ENCODE measurements at places on chromosomes 16 and 17.

DNA sequence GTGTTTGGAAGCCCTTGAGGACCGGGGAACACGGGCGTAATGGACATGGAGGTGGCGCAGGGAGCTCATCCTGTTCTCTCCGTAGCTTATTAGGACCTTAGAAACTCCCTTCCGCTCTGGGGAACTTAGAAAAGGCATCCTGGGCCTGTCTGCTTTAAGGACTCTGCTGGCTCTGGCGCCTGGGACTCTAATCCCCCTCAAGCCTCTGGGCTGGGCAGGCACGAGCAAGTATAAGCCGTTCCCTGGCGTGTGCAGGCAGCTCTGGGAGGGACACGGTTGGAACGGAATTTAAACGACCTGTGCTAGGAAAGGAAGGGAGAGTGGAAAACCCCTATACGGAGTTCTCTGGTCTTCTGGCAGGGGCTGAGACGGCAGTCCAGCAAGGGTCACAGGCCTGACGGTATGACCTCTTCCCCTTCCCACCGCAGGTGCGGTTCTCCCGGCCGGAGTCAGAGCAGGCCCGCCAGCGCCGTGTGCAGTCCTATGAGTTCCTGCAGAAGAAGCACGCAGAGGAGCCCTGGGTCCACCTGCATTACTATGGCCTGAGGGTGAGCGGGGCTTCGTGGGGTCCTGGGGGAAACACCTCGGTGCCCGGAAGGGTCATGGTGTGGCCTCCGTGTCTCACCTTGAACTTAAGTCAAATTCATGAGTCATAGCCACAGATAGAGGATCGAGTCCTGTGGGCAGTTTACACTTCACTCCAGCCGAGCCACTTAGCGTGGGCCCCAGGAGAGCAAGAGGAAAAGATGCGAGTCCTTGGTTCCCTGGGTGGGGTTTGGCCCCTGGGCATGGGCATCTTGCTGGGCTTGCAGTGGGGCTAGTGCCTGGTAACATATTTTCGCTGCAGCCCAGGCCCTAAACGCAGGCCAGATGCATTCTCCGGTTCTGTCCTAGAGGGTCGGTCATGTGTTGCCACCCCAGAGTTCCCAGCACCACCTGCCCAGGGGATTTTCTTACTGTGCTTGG lies 17.7 kb downstream of the POLR3E start:
- no peaks in the 10 kb centered on the region for H3K27me3 ChIP-seq
- H3K4me1 ChIP-seq: no peaks in the 10 kb centered on the region
- H3K27ac ChIP-seq: no peak overlapping the region
- no peak for DNase-seq
- H3K4me3 ChIP-seq: no peak overlapping the region

GRCh38 chr17:8153525-8153956 lies 1.3 kb upstream of the PER1 start:
- H3K36me3 ChIP-seq: peaks cover 20% of the 10 kb centered on the region
- H3K4me1 ChIP-seq: peaks cover 43% of the 10 kb centered on the region
- peak overlapping the region; percentile 51 for H3K4me3 ChIP-seq
- H3K27me3 ChIP-seq: no peaks in the 10 kb centered on the region
- peak; percentile 89 for DNase-seq

DNA sequence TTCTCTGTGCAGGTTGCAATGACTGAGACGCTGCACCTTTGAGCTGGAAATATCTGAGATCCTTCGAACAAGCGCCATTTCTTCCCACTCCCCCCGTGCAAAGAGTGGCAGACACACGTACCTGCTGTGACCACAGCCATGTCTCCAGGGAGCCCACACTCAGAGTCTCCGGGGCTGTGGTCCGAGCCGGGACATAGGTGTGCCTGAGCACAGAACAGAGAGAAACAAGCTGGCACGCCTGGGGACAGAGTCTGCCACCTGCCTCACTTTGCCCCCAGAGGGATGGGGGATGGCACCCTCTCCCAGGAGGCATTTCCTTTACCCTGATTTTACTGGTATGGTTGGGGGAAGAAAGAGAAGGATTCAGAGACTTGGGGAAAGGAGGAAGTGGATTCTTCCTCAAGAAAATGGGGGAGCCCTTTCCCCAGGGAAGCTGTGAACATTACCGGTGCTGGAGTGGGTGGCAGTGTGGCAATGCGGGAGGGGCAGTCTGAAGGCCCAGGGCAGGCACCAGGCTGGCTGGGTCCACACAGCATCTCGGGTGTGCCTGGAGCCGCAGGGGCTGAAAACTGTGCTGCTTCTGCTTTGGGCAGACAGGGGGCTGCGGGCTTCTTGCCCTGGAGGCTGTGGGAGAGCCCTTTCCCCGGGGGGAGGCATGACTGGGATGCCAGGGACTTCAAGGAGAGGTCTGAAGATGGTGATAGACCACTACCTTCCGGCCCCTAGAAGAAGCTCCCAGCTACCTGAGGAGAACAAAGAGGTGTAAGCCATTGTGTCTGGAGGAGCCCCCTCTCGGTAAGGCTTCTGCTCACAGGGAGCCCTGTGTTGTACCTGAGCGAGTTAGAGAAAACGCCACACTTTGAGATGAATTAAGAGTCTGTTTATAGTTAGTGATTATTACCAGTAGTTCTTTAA lies 6.6 kb upstream of the PIK3R6 start:
- DNase-seq: no peak
- no peak overlapping the region for H3K27ac ChIP-seq
- H3K27me3 ChIP-seq: no peaks in the 10 kb centered on the region
- H3K36me3 ChIP-seq: no peaks in the 10 kb centered on the region

GRCh38 chr16:27106305-27106704 lies 39.6 kb downstream of the C16orf82 start:
- H3K27ac ChIP-seq: no peak overlapping the region
- H3K4me3 ChIP-seq: no peak overlapping the region
- H3K36me3 ChIP-seq: no peaks in the 10 kb centered on the region
- DNase-seq: no peak
- no peaks in the 10 kb centered on the region for H3K27me3 ChIP-seq

GRCh38 chr17:48487221-48487620 lies 43.6 kb downstream of the HOXB1 start:
- no peak overlapping the region for H3K27ac ChIP-seq
- no peaks in the 10 kb centered on the region for H3K27me3 ChIP-seq
- no peak overlapping the region for H3K4me3 ChIP-seq
- H3K4me1 ChIP-seq: no peaks in the 10 kb centered on the region

DNA sequence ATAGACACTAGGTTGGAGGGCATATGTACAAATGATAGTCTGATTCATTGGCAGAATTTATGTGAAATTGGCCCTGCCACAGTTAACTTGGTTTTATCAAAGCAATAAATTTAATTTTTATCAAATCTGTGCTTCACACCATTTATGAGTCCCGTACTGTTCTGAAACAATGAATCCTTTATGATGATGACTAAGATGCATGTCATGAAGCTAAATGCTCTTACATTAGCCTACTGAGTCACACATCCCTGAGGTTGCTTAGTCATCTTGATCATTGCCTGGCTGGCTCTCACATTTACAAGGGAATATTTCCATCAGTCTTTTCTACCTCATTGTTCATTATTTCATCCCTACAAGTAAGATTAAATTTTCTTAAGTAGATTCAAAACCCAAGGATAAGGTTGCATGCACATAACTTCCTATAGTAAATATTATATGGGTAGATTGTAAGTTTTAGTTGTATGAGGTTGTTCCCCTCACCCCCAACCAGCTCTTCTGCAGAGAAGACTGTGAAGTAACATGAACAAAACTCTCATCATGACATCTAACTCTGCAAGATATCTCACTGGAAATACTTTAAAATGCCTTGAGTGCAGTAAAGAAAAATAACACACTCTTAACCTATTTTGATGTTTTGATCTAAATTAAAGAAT lies 170.7 kb downstream of the CYB561 start:
- H3K27ac ChIP-seq: no peak overlapping the region
- no peaks in the 10 kb centered on the region for H3K27me3 ChIP-seq
- peaks cover 8% of the 10 kb centered on the region for H3K4me1 ChIP-seq
- H3K4me3 ChIP-seq: no peak overlapping the region
- peak; percentile 73 for DNase-seq

GRCh38 chr16:70809392-70810060 lies 8.6 kb upstream of the VAC14 start:
- peaks cover 16% of the 10 kb centered on the region for H3K27me3 ChIP-seq
- DNase-seq: no peak
- H3K4me3 ChIP-seq: no peak overlapping the region
- H3K4me1 ChIP-seq: no peaks in the 10 kb centered on the region
- H3K27ac ChIP-seq: no peak overlapping the region

DNA sequence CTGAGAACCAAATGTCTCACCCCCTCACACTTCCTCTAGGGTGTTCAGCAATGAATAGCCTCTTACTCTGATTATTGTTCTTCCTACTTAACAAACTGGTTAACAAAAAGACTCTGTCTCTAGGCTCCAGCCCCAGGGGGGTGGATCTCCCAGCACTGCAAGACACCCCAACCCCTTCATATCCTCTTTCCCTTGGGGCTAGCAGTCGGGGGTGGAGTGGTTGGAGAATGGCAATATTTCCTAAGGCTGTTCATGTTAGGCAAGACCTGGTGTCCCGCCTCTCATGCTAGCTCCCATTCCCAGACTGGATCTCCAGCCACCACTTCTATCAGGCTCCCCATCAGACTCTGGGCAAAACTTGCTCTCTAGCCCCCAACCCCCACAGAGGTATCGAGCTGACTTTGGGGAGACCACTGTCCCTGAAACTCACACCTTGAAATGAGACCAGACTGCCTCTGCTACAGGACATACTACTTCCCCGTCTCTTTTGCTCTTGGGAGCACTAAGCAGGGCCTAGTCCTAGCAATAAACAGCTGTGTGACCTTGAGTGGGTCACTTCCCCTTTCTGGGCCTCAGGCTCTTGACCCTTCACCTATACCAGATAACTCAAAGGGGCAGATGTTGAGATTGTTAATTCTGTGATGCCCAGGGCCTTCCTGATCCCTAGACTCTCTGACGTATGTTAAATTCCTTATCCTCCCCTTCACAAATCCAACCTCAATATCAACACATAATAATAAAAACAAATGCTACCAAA lies 2.4 kb downstream of the SLC25A35 start:
- H3K4me1 ChIP-seq: peaks cover 12% of the 10 kb centered on the region
- no peak overlapping the region for H3K4me3 ChIP-seq
- H3K27ac ChIP-seq: no peak overlapping the region
- no peaks in the 10 kb centered on the region for H3K36me3 ChIP-seq
- no peaks in the 10 kb centered on the region for H3K27me3 ChIP-seq
